ENCODE measurements at places on chromosomes 13 and 19.

- no peak for DNase-seq
Observed at GRCh38 chr13:32837307-32837972, 178.8 kb upstream of the KL start.

GRCh38 chr19:31185261-31185660 is 164.0 kb downstream of the TSHZ3 start:
- no peak for DNase-seq

GRCh38 chr19:35120898-35121297 is 5.3 kb downstream of the FXYD3 start:
- DNase-seq, result no peak

DNA sequence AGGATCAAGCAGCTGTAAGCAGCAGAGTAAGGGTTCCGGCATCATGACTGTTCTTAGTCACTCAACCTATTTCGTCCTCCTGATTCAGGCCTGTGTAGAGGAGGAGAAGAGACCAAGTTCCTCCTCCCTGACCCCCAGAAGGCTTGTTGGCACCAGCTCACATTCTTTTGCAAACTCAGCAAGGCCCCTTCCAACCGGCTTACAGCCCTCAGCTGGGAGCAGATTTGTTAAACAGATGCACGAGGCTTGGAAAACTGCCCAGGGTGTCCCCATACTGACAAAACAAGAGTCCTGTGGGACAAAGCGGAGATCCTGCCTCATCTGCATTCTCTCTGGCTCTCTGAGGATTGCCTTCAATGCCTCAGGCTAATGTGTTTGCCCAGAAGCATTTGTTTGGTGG is 113.2 kb upstream of the SOX21 start:
- no peak for DNase-seq

GRCh38 chr19:5778402-5778801 is 6.1 kb downstream of the PRR22 start:
- DNase-seq, result no peak

DNA sequence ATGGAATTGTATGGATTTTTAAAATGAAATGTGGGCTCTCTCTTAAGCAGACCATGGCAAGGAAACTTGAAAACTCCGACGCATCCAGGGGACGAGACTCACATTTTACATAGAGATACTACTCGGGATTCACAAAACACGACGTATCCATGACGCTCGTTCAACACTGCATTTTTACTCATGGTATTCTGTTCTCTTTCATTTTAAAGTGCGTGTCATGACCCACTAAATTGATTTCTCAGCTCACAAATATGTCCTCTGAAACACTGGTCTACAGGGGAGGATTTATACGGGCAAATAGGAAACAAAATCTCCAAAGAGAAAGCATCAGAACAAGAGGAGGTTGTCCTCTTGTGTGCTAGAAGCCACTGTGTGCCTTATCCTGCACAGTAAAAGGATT is 523.5 kb downstream of the MYO16 start:
- no peak for DNase-seq

DNA sequence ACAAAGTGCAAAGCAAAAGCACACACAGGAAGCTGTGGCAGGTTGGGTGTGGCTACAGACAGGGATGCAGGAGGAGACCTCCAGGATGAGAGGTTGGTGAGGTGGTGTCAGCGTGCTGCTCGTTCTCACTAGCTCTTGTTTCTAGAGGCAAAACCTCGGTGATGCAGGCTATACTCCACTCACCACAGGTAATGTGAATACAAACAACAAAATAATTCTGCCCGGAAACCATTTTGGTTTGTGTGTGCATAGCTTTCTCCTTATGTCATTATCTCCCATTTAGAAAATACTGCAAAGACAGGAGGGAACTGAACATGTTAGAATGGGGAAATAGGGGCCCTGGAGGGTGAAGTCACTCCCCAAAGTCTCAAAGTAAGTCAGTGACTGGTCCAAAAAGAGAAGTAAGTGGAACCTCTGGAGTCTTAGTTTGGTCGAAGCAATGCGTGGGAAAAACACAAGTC is 9.4 kb downstream of the LCP1 start:
- no peak for DNase-seq

- peak; percentile 84 for DNase-seq
Observed at GRCh38 chr19:43784981-43785808, 4.4 kb upstream of the KCNN4 start.

- DNase-seq, result no peak
Observed at GRCh38 chr19:6233827-6234511, 45.8 kb downstream of the MLLT1 start.

DNA sequence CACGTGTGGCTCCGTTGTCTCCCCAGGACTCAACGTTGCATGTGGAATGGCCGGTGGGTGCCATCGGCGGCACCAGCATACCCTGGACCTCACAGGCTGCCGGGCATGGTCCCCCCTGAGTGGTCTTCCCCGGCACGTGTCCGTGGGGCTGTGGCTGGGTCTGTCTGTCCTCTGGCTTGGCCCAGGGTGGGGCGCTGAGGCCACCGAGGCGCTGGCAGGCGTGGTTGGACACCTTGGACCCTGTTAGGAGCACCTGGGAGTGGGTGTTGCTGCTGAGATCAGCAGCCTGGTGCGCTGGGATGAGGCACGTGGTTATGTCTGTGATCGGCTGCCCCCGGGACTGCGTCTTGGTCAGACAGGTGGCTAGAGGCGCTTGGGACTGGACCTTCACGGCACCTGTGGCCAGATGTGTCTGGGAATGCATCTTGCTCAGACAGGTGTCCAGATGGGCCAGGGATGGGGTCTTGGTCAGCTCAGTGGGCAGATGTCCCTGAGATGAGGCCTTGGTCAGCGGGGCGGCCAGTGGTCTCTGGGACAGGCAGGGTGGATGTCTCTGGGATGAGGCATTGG is 9.2 kb downstream of the IQCN start:
- DNase-seq, result no peak

DNA sequence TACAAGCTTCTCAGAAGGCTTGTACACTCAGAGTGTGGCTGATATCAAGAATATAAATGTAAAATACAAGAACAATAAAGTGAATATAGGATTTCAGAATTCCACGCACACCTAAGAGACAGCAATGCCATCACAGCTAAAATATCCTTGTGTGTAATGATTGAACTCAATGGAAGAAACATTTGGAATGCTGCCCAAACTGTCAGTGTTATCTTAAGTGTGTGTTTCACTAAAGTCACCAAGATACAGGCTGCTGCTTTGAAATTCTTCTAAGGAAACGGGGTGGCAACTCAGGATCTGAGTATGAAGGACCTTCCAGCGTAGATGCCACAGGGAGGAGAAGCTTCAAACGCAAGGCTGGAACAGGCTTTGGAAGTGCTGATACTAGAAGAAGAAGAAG is 86.8 kb downstream of the SGCG start:
- DNase-seq, result no peak

DNA sequence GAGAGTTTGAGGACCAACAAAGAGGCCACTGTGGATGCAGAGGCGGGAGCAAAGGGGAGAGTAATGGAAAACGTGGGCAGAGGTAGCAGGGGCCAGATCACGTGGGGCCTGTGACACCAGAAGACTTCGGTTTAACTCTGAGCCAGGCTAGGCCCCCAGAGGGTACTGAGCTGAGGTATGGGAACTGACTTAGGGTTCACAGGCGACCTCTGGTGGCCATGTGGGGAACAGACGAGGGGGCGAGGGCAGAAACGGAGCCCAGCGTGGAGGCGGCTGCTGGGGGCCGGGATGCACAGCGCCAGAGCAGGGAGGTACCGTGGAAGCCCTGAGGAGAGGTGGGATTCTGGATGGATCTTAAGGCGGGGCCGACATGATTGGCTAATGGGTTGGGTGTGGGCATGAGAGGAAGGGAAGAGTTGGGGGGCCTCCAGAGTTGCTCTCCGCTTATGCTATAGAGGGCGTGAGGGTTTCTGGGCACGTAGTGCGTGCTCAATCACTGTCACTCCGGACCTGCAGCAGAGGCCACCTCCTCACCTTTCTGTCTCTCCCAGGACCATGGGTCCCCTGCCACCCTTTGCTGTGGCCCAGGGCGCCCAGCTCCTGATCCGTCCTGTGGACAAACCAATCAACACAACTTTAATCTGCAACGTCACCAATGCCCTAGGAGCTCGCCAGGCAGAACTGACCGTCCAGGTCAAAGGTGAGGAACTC is 13.7 kb downstream of the PVR start:
- DNase-seq, result no peak

- DNase-seq, result peak; percentile 50
Observed at GRCh38 chr19:49362048-49362928, at the start of gene TEAD2. TEAD2 (minus strand) TSS chr19:49362416; CDS start chr19:49360075, 2,341 bp downstream.

- no peak for DNase-seq
Observed at GRCh38 chr19:55193481-55193880, 13.4 kb upstream of the SYT5 start.

- no peak for DNase-seq
Observed at GRCh38 chr19:45311621-45312020, 11.1 kb downstream of the CKM start.

DNA sequence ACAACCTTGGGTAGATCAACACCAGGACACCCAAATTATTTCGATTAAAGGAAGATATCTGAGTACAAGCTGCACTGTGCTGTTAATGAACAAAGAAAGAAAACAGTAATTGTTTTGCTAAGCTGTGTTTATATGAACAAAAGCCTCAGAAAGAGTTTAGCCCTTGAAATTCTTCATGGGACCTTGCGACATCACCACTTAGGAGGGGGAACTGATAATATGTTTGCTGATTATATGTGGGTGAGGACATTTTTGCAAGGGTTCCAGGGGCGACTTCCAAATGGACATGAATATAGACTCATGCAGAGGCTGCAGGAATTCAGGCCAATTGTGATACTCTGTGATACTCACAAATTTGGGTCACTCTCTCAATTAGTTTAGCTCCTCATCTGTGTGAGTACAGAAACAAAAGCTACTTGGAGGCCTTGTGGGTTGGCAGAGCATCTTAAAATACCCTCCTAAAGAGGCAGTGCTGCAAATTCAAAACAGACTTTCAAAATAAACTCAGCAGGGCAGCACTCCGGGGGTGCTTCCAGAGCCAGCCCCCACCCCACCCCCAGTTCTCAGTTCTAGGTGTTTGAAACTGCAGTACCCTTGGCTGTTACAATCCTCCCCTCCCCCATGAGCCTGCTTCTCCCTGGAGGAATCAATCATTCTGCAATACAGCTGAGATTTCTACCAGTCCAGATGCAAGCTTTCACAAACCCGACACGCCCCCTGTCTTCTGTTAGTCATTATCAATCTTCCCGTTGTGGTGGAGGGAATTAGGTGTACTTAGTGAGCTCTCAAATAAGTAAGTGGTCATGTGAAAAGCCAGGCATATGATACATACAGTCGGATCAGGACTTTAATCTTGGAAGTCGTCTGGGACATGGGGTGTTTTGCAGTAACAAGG is 97.0 kb upstream of the MBNL2 start:
- DNase-seq, result no peak

DNA sequence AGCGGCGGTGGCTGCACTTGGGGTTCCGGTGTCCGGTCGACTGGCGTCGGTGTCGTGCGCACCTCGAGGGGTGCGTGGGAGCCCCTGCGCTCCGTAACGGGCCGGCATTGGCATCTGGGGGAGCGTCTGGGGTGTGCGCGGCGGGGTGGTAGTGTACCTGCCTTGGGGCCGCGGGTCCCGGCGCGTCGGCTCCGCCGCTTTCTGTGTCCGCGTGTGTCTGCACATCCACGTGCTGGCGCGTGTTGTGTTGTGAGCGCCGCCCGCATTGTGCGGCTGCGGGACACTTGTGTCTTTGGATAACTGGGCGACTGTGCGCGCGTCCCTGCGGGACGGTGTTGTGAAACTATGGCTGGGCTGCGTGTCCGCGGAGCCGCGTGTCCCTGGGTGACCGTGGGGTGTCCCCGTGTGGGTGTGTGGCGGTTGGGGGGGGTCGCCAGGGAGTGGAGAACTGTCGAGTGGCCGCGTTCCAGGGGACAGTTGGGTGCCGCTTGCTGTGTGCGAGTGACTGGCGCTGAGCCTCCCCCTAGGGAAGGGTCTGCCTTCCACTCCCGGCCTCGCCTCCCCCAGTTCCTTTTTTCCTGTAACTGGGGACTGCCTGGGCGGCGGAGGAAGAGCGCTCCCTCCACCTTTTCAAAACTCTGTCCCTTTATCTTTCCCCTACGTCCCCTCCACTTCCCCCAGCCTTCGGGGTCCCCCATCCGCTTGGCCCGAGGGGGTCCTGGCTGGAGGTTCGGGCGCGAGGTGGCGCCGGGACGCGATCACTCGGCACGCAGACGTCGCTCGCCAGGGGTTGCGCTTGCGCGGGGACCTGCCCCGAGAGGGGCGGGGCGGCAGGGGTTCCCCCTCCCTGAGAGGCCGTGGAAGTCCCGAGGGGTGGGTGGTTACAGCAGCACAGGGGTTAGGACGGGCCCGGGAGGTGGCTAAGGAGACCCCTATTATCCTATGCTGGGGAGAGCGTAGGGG is 5.7 kb upstream of the NFIC start:
- no peak for DNase-seq

DNA sequence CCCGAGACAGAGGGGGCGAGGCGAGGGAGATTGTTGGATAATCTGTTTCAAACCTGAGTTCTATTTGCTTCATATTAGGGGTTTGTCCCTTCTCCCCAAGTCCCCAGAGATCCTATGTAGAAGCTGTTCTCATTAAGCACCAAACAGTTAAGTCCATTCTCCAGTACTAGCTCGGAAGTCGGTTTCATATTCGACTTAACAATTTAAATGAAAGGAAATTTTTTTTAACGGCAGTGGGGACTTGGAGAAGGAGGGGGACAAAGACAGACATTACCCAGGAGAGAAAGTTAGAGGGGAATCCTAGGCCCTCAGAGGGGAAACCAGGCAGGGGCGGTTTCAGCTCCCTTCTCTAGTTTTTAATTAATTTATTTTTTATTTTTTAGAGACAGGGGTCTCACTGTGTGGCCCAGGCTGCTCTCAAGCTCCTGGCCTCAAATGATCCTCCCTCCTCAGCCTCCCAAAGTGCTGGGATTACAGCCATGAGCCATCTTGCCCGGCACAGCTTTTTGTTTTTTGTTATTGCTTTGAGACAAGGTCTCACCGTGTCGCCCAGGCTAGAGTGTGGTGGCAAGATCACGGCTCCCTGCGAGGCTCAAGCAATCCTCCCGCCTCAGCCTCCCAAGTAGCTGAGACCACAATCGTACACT is 13.7 kb upstream of the TLE2 start:
- DNase-seq, result no peak

DNA sequence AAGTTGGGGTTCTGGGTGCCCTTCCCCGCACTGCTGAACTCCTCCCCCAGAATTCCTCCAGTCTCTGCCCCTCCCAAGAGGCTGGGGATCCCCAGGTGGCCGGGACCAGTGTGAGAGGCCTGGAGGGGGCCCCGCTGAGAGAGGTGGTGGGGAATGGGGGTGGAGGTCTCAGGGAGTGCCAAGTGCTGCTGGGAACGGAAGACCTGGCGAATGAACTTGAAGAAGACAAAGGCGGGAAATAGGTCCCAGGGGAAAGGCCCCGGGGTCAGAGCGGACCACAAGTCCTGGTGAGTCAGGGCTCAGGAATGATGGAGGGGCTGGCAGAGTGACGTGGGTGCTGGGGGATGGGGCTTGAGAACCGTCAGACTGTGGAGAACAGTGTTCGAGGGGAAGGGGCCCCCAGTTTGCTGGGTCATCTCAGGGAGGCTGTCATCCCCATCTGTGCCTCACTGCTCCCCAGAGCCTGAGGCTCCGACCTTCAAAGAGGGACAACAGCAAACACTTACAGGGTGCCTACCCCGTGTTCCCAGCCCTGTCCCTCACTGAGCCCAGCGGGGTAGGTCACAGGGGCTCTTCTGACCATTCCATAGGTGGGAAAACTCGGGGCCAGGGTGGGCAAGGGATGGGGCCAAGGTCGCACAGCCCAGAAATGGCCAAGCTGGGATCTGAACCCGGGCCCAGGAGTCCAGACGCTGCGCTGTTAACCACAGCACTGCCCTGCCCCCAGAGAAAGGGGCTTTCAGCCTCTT is 16.0 kb upstream of the SEMA6B start:
- DNase-seq, result peak; percentile 89

- DNase-seq, result no peak
Observed at GRCh38 chr19:8357007-8357521, 6.9 kb upstream of the ANGPTL4 start.

Measured in Caki2 (cell line).